CD14-positive monocyte (primary cell): ENCODE measurements at places on chromosomes 1 and 21.

DNA sequence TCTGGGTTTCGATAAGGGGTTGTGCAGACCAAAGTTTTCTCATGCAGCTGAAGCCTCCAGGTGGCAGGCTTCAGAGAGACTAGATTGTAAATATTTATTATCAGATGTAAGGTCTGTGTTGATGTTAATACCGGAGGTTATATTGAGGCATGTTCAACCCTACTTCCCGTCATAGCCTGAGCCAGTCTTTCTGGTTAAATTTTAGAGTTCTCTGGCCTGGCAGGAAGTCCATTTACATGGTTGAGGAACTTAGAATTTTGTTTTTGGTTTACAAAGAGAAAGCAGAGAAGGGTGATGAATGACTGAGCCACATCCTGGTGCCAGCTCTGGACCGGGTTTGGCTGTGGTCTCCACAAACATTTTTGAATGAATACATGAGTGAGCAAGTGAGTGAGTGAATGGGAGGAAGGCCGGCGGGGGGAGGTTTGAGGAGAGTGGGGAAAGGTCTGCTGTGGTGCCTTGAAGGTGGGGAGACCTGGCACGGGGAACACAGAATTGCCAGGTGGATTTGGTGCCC is 218.5 kb downstream of the DISC1 start:
- peak; percentile 18 for DNase-seq

DNA sequence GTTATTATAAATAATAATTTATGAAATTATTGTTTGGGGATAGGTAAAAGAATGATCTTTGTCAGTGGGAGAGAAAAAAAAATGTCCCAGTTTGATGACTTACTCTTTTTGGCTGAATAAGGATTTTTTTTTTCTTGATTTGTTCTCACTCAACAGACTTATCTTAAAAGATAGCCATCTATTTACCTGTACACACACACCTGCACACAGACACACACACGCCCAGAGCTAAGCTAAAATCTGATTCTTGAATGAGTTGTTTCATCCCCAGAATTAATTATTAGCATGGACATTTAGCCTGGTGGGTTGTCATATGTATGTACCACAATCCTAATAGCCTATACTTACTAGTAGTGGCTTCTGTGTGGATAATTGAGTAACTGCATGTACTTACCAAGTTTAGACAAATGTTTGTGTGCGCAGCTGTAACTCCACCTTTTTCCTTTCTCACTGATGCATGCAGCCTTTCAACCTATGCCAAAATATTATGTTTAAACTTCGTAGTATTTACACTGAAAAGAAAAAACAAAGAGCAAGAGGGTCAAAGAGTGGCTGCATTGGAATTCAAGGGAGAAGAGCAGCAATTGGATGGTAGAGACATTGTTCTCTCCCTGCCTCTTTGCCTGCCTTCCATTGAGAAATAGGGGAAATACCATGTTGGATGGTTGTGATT is 174.3 kb downstream of the ADGRL2 start:
- no peak for DNase-seq

DNA sequence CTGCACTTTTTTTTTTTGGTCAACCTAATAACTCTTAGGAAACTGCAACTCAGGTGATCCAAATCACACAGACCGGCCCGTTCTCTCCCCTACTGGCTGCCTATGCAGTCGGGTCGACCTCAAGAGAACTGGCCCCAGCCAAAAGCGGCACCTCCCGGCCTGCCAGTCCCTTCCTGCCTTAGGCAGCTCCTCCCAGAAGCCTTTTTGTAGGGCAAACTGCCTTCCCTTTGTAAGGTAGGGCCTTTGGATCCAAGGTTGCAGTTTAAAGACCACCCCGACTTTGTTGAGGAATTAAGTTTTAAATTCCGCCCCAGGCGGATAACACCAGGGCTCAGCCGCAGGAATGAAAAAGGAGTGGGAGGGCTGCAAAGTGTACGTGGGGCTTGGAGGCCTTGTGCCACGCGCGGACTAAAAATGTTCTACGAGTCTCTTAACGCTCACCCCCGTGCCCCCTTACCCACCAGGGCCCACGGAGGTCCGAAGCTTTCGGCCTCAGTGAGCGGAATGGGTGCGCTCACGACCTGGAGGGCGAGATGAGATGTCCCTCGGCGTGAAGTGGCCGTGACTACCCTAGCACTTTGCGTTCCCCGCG is 642 bp upstream of the ST3GAL3 start:
- DNase-seq: no peak

DNA sequence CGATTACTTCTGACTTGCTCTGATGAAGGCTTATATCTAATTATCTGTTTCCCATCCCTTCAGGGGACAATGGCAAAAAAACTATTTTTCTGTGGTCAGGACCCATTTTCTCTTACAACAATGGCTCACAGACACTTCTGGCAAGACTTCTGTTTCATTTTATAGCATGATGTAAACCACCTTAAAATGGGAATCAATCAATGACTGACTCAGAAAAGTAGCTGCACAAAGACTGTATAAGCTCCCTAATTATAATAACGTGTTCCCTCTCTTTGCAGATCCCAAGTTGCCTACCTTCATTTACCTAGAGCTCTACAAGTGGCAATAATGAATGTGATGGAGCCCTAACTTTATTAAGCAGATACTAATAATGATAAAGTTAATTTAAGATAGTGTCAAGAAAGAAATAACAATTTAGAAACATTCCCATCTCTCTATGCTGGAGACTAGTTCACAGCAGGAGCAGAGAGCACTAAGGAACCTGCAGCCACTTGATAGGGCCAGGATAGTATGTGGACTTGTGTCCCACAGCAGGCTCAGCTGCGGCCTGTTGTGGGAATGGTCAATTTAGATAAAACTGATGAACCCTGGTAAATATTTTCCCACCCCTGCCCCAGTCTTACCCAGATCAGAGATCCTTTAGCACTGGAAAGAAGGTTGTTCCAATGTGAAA is 538 bp downstream of the GBP2 start:
- DNase-seq: no peak

- no peak for DNase-seq
These were observed 568.3 kb upstream of the ADAMTS5 start for GRCh38 chr21:27535188-27535587.

- no peak for DNase-seq
These were observed 4.4 kb downstream of the DENND4B start for GRCh38 chr1:153941826-153942725.

- no peak for DNase-seq
These were observed 256.8 kb upstream of the C1orf105 start for GRCh38 chr1:172163498-172164215.

- no peak for DNase-seq
These were observed 78.0 kb downstream of the WDR64 start for GRCh38 chr1:241730031-241730430.

DNA sequence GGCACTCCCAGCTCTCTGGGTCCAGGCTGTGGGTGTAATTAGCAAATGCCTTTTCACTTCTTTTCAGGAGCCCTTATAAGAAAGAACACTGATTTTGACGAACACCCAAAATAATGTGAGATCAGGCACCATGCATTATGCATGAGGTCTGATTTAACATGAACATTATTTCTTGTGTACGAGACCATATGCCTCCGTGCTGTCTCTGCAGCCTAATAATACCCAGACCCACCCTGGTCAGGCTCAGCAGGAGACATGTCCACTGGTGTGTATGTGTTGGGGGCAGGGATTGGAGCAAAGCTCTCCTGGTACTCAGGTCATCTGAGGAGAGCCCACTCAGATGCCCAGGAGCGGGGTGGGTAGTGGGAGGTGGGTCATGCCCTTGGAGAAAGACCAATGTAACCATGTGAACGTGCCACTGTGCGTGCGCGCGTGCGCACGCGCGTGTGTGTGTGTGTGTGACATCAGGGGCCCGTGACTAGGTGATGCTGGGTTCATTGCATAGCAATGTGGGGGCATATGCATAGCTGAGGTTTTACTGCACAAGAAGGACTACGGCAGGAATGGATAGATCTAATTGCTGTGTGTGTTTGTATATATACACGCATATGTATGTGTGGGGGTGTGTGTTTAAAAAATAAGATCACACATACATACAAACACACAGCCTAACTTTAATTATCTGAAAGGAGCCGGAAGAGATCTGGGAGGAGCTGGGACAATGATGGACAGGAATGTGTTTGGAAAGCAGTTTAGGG is 7.1 kb downstream of the POU3F1 start:
- no peak for DNase-seq

- no peak for DNase-seq
These were observed 19.6 kb downstream of the BACH1 start for GRCh38 chr21:29318354-29318753.

DNA sequence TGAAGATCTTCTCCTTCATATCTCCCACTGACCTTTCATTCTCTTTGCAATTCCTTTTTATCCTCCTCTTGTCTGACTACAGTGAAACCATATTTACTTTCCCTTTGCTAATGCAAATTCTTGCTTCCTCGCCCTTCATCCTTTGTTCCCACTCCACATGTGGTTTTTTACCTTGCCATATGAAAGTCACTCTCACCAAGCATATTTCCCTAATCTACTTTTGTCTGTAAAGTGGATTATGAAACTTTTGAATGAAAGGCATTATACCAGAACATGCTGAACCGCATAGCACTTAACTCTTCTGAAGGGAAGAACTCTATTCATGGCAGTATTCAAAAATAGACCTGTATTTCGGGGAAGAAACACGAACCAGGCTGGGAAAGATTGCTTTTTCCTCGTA is 8.0 kb upstream of the TMPRSS15 start:
- no peak for DNase-seq

DNA sequence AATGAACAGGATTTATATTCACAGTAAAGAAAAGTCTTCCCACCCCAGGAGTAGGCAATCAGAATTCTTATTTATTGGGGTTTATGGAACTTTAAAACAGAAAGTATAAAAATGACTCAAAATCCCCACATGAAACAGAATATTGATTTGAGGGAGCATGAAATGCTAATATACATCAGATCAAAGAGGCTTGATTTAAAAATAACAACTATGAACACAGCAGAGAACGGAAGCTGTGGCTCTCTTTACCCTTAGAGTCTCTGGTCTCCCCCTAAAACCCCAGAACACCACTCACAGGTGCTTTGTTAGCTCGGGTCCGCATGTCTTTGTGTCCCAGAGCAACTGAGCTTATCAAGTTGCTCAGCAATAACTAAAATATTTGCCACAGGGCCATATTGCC is 31.2 kb upstream of the FASLG start:
- no peak for DNase-seq

- DNase-seq: no peak
These were observed 68.5 kb downstream of the STUM start for GRCh38 chr1:226617109-226617508.

- DNase-seq: no peak
These were observed at the start of gene CASZ1 for GRCh38 chr1:10796029-10796944. CASZ1 (minus strand) TSS chr1:10796646; CDS start chr1:10693889, 102,757 bp downstream.

- DNase-seq: no peak
These were observed 65.7 kb upstream of the NHLH2 start for GRCh38 chr1:115906627-115907026.

DNA sequence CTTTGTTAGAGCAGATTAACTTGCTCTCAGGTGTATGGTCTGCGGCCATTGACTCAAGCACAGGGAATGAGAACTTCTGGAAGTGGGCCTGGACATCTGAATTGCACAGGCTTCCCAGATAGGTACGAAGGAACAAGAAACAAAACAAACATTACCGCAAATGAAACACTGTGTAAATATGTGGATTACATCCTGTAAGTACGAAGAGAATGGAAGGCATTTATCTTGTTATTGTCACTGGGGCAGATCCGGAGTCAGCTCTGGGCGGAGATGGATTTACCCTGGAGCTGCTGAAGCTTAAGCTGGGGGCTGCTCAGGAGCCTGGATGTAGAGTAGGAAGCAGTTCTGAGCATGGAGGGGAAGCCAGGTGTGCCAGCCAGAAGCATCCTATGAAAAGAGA is 6.8 kb downstream of the HES2 start:
- no peak for DNase-seq

DNA sequence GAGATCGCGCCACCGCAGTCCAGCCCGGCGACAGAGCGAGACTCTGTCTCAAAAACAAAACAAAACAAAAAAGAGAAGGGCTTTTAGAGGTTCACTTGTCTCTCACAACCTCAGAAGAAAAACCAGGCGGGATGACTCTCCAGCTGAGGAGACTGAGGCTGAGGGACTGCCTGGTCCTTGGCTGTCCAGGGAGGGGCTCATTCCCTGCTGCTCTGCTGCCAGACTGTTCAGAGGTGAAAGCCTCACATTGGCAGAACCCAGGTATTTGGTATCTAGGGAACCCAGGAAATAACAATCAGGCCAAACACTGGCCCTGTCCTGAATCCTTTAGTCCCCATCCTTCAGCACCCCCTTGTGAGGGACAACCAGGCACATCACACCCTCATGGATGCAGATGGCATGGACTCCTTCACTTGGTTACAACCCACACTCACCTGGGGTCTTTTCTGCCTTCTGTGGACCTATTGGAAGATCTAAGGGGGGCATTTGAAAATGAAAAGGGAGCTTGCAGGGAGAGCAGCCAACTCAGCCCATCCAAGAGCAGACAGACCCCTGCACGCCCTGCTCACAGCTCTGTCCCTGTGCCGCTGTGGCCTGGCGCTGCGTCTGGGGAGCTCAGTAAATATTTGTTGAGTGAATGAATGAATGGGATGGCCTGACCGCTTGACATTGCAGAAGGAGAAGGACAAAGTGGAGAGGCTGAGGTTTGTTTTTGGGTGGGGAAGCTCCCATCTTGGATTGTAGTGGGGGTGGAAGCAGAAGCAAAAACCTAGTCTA is 33.4 kb downstream of the CD247 start:
- no peak for DNase-seq

- no peak for DNase-seq
These were observed 105.5 kb downstream of the CRYAA start for GRCh38 chr21:43274022-43274945.

- no peak for DNase-seq
These were observed 24.3 kb upstream of the NBL1 start for GRCh38 chr1:19619697-19620384.

GRCh38 chr21:26224366-26224765 is 53.8 kb upstream of the APP start:
- DNase-seq: no peak

- no peak for DNase-seq
These were observed 146.3 kb upstream of the DNAH14 start for GRCh38 chr1:224783006-224783651.

DNA sequence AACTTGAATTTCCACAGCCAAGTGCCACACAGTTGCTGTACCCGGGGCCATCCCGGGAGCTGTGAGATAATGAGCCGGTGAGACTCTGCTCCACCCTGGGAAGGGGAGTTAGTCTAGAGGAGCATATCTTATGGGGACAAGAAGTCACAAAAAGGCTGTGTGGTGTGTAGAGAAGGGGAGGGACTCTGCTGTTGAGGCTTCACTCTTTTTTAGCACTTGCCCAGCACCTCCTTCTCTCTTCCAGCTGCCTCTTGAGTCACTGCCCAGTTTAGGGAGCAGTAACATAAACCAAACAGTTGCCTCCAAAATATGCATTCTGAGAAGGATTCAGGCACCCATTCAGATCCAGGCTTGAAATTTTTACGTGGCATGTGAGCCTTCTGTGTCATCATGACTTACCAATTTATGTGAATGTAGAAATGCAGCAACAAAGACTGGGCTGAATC is 744 bp upstream of the WDR26 start:
- peak; percentile 35 for DNase-seq
